ENCODE measurements at places on chromosomes 3 and 15.
A peak's percentile ranks its signal among the peaks of the same experiment; 100 is the strongest.

GRCh38 chr3:10729439-10729838 lies 86.6 kb upstream of the SLC6A11 start:
- no peak for DNase-seq

- DNase-seq, result no peak
Observed at GRCh38 chr3:117630469-117630868, 920.9 kb downstream of the TUSC7 start.

- no peak for DNase-seq
Observed at GRCh38 chr3:160852856-160853255, 96.8 kb downstream of the PPM1L start.

GRCh38 chr15:77180270-77180669 lies 109.4 kb upstream of the TSPAN3 start:
- no peak for DNase-seq

DNA sequence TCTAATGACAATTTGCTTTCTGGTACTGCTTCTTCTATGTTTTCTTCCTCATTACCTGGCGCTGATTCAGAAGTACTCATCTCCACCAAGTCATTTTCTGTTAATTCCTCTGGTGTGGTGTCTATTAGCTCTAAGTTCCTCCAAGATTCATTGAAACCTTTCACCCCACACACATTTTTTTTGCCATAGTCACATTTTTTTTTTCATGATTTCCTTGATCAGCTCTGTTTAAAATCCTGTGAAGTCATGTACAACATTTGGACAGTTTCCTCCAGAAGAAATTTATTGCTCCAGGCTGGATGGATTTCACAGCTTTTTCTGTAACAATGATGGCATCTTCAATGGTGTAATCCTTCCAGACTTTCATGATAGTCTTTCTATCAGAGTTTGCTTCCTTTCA lies 243.2 kb upstream of the VEPH1 start:
- no peak for DNase-seq

DNA sequence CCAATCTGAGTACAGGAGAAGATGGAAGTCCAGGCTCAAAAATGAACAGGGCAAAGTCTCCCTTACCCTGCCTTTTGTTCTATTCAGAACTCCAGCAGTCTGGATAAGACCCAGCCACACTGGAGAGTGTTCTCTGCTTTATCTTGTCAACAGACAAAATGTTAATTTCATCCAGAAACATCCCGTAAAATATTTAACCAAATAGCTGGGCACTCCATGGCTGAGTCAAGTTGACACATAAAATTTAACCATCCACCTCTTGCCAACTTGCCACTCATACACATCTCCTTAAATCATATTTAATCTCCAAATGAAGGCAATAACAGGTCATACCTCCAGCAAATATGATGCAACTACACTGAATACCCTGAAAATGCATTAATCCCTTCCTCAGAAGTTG lies 33.6 kb downstream of the MKRN3 start:
- DNase-seq, result no peak

DNA sequence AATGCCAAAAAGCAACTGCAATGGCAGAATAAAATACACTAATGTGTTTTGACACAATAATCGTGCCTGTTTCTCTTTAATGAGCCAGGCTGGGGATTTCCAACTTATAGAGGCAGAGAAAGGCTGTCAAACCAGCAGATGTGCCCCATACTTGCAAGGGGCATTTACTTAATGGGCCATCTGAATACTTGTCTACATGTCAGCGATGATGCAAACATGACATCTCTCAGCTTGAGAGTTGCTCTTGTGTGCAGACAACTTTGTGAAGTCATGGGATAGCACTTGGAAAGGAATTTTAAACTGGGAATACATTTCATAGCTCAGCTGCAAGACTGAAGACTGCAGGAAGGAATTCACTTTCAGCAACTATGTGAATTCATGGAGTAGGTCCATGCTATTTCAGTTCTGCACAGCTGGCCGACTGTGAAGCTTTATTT lies 127.4 kb upstream of the ADAMTS9 start:
- DNase-seq, result no peak

DNA sequence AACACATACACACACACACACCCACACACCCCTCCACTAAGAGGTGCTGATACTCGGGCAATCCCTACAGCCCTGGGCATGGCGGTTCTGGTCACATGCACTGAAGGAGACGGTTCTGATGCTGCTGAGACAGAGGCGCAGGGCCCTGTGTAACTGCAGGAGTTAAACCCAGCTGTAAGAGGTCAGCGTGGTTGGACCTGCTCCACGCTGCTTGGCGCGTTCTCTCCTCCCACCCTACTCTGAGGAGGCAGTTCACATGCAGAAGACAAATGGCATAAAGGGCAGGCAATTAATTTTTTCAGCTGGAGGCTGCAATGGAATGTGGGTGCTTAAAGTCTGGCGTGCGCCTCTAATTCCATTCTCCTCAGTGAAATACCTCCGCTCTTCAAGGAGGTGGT lies 35.2 kb downstream of the GRK7 start:
- DNase-seq, result no peak

DNA sequence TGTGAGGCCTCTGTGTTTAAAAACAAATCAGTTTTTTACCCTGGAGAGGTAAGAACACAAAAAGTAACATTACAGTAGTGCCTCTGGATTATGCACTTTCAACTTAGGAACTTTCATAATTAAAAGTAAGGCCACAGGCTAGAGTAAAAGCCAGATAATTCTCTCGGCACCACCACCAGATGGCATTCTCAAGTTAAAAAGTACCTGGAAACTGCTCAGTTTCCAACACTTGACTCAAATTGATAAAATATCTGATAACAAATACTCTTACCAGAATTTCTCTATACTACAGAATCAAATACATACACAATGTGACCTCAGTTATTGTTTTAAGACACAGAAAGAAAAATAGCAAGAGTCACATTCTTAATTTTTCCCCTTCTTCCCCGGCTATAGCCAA lies 19.9 kb downstream of the SPICE1 start:
- DNase-seq, result no peak

GRCh38 chr15:31396881-31397560 lies 70.4 kb downstream of the KLF13 start:
- DNase-seq, result no peak

DNA sequence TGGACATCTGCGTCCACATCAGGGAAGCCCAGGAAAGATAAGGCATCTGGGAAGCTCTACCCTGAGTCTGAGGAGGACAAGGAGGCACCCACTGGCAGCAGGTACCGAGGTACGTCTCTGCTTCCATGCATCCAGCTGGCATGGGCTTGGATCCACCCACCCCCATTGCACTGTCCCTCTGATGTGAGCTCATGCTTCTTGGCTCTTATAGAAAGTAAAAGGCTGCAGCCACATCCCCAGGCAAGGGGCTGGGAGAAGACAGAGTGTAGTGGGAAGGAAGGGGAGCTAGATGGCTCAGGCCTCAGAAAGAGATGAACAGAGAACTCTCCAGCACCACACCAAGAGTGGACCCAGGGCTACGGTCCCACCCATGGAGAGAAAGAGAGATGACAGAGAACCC lies 18.2 kb downstream of the PTH1R start:
- DNase-seq, result no peak

DNA sequence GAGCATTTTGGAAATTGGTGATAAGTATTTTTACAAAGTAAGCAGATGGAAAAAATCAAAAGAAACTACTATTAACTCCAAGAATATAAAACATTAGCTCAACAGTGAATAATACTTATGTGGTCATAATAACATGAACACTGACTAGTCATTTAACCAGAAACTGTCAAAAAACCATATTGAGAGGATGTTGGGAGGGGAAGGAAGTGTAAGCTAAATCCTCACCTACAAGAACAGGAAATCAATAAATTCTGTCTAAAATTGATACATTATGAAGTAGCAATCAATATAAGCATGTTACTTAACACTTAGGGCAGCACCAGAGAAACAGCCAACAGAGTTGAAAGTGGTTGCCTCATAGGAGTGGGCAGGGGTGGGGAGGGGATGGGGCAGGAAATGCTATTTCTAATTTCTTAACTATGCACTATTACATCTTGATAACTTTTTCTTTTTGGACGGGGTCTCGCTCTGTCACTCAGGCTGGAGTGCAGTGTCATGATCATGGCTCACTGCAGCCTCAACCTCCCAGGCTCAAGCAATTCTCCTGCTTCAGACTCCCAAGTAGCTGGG lies 41.7 kb downstream of the CCR3 start:
- no peak for DNase-seq

- no peak for DNase-seq
Observed at GRCh38 chr3:169999433-169999832, 32.8 kb downstream of the SEC62 start.

GRCh38 chr3:86416334-86416733 lies 574.6 kb downstream of the VGLL3 start:
- no peak for DNase-seq

DNA sequence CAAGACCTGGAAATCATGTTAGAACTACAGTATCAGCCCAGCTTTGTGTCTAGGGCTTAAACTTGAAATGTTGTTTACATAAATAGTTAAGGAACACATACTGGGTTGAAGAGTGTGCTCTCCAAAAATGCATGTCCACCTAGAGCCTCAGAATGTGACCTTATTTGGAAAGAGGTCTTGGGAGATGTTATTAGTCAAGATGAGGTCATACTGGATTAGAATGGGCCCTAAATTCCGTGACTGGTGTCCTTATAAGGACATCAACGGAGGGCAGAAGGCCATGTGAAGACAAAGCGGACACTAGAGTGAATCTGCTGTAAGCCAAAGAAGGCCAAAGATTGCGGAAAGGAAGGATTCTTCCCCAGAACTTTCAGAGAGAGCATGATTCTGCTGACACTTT lies 759.2 kb upstream of the CFAP20DC start:
- DNase-seq, result no peak

GRCh38 chr3:42600958-42601675 lies 631 bp downstream of the NKTR start:
- DNase-seq, result peak; percentile 15

DNA sequence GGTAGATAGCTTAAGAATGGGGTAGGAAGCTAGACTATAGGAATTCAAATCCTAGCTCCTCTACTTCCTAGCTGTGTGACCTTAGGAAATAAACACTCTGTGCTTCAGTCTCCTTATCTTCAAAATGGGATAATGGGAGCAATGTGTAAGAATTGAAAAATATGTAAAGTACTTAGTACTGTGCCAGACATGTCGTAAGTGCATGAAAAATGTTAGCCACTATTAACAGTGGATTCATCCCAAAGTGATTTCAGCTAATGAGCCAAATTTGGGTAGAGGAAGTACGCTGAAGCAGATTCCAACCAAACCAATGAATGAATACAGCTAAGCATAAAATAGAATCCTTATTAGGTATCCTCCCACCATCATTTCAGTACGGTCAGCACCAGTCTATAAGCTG lies 192.1 kb downstream of the RORA start:
- DNase-seq, result no peak

- DNase-seq, result no peak
Observed at GRCh38 chr15:68583936-68584755, 5.4 kb downstream of the CORO2B start.

GRCh38 chr3:198046120-198046857 lies 86.3 kb downstream of the LMLN start:
- DNase-seq, result no peak

- DNase-seq, result no peak
Observed at GRCh38 chr15:36988947-36989346, 111.4 kb downstream of the MEIS2 start.

DNA sequence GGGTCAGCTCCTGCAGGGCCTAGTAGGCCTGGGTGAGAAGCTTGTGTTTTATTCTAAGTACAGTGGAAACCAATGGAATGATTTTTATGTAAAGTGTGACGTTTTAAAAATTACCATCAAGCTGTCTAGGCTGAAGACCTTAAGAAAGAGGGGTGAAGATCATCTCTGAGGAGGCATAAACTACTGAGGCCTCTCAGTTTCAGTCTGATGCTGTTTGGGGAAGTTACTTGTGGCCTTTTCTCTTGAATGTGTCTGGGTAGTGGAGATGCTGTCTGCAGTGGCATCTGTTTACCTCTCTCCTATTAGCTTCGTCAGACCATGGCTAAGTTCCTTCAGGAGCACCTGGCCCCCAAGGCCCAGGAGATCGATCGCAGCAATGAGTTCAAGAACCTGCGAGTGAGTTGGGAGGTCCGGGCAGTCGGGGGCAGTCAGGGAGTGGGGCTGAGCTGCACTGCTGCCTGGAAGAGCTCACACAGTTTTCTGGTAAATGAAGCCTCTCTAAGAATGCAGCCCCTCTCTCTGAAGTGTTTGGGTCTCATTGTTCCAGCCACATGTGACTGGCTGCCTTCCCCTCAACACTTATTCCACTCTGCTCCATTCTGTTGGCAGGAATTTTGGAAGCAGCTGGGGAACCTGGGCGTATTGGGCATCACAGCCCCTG lies 1.9 kb downstream of the IVD start:
- DNase-seq, result no peak

DNA sequence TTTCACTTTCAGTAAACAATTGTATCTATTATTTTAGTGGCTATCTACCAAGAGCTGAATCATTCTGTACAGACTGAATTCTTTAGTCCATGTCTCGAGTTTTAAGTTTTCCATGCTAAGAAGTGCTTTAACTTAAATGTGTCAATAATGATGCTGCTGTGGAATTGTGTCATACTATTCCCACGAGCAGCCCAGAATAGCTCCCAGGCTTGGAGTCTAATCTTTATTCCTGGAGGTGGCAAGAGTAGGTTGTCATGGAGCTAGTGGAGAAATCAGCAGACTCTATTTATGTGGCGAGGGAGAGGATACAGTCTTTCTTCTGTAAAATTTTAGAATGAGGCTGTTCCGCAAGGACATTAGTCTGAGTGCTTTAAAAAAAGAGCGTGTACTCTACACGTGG lies 207.2 kb downstream of the ROBO2 start:
- DNase-seq, result no peak

GRCh38 chr3:79148786-79149185 lies 619.0 kb downstream of the ROBO1 start:
- DNase-seq, result no peak

GRCh38 chr15:94026458-94027304 lies 204.7 kb upstream of the MCTP2 start:
- no peak for DNase-seq

DNA sequence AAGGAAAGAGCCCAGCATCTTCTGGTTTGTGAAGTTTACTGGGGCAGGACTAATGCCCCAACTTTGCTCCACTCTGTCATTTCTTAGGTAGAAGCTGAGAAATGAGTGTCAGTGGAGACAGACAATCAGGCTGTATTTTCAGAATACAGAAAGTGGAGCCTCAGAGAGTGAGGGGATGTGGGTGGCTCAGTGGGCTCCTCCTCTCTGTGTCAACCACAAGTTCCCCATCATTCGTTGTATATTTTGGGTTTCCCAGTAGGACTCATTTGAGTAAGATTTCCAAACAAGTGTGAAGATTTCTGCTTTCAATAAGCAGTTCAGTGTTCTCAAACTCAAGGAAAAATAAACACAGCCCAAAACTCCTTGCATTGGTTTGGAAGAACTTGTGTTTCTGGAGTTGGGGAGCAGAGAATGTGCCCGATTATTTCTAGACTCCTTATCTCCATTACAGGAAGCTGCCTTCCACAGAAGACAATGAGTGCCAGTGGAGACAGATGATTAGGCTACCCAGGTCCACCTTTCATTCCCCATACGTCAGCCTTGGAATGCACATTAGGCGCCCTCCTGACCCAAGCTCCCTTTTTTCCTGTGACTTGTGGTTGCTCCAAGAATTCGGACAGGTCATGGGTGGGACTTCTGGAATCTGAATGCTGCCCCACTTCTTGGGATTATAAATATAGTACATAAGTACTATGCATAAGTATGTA lies 792.1 kb upstream of the LMCD1 start:
- DNase-seq, result no peak

Measured in stimulated activated CD4-positive, alpha-beta T cell treated with anti-CD3 and anti-CD28 coated beads, Interleukin-1b, Interleukin-23, amount 100 ng/mL, for 4 hours (primary cell).